ENCODE measurements at places on chromosomes 5 and 9. TPM values are rescaled to one million over a fixed set of nuclear protein-coding genes. Genes with fewer than 3 reads are reported as not detected.

GRCh38 chr5:122190156-122190555 lies 60.8 kb downstream of the ZNF474 start:
- no peak for DNase-seq

Gene IPO11
- total RNA-seq = 24.7 TPM

Gene EXD3
- total RNA-seq = 1.4 TPM

Gene LCN6
- not detected for total RNA-seq

Measured in H4 (cell line).